Naive thymus-derived CD4-positive, alpha-beta T cell (primary cell): ENCODE measurements at places on chromosomes 11 and 22. TPM values are rescaled to one million over a fixed set of nuclear protein-coding genes. Genes with fewer than 3 reads are reported as not detected.

DNA sequence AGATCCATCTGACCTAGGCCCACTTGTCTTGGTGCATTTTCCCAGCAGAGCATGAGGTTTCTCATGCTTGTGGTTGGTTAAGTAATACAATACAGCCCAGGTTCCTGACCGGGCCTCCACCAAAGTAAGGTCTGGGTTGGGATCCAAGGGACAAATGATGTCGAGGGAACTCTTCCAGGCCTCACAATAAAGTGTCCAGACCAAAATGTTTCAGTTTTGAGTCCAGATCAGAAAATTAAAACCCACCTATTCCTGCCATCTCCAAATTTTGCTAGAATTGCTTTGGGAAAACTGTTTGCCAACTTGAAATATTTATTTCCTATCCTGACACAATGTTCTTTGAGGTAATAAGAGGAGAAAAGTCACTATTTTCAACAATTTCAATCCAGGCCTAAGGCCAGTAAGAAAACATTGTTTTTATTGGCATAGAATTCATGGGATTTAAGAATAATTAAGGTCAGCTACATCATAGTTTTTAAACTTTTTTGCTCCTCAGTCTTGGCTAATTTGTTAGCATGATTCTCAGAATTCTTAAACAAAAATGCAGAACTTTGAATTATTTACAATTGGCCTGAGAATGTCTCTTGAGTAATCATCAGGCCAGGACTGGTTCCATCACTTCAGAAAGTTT lies 51.4 kb downstream of the ME3 start:
- no peak for DNase-seq

DNA sequence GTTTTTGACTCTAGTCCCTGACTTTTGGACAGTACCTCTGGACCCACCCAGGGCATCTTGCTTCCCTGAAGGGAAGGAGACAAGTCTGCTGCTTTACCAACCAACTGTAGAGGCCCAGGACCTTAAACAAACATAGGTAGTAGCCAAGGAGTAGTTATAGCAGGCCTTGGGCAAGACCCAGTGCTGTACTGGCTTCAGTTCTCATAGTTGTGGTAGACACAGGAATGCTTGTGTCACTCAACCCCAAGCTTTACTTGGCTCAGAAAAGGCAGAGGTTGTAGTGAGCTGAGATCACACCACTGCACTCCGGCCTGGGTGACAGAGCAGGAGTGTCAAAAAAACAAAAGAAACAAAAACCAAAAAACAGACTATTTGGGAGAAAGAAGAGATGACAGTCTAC lies 21.3 kb upstream of the OR52M1 start:
- no peak for DNase-seq

DNA sequence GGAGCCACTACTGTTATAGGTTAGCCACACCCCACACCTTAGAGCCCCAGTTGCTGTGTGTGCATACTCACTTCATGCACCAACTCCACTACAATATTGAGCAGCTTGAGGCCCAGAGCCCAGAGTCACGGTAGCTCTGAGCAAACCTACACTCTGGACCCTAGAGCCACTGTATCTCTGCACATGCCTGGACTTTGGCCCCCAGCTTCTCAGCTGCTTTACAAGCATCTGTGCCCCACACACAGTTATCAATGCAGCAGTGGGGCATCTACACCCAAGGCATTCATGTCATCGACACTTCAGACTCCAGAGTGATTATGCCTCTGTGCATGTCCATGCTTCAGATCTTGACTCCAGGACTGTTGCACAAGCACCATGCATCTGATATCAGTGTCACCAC lies 2.3 kb upstream of the OR5B12 start:
- no peak for DNase-seq

The OR6A2 gene
- total RNA-seq, result not detected

- no peak for DNase-seq
Measured at GRCh38 chr22:20213833-20214708, 54.0 kb downstream of the RTN4R start.

GRCh38 chr22:29700206-29700899 lies 19.4 kb upstream of the CABP7 start:
- DNase-seq, result no peak

DNA sequence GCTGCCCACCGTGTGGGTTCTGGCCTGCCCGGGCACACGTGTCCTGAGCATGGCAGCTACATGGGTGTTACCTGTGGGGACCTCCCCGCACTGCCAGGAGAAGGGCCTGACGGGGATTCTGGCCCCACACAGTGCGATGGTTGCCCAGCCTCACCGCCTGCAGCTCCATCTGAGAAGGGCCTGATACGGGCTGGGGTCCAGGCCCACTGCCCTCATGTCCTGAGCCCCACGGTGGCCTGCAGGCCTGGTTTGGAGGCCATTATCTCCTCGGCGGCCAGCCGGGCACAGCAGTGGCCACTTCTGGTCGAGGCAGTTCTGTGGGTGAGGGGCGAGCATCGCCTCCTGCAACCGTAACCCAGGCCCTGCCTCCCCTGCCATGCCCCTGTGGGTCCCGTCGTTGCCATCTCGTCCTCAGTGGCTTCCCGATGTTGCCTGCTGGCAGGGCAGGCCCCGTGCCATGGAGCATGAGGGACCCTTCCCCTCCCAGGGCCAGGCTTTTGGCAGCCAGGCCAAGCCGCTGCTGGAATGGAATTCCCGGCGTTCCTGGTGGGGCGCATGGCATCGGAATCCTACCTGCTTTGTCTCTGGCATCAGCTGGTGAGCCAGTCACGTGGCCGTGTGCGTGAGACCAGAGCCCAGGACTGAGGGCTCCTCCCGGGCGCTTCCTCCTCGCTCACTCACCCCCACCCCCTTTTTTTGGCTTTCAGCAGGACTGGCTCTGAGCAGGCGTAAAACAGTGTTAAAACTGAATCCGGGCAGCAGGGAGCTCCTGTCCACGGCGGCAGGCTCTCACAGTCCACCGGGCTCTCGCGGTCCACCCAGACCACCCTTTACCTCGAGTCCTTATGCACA lies 71.9 kb upstream of the PPARA start:
- no peak for DNase-seq

GRCh38 chr11:113838005-113838404 lies 37.4 kb downstream of the USP28 start:
- DNase-seq, result no peak

DNA sequence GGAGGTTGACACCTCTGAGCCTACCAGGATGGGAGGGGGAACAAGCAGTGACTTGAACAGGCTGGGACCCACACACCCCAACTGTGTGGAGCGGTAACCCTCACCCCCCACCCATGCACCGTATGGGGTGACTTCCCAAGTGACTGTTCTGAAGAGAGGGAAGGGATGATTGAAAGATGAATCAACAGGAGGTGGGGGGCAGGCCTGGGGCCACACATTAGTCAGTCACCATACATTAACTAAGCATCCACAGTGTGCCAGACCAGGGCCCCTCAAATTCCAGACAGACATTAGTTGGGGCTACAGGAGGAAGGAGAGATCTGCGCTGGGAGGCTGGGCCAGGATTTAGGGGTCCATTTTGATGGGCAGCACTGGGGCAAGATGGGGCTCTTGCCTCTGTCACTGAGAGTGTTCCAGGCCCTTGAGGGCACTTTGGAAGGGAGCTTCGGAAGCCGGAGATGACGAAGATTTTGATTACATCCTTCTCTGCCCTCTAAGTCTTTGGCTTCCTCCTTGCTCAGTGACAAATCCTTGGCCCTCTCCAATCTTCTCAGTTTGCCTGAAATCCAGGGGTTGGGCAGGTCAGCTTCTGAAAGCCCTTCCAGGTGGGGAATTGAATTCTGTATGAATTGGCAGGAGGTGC lies 966 bp downstream of the SMTN start:
- DNase-seq, result no peak

DNA sequence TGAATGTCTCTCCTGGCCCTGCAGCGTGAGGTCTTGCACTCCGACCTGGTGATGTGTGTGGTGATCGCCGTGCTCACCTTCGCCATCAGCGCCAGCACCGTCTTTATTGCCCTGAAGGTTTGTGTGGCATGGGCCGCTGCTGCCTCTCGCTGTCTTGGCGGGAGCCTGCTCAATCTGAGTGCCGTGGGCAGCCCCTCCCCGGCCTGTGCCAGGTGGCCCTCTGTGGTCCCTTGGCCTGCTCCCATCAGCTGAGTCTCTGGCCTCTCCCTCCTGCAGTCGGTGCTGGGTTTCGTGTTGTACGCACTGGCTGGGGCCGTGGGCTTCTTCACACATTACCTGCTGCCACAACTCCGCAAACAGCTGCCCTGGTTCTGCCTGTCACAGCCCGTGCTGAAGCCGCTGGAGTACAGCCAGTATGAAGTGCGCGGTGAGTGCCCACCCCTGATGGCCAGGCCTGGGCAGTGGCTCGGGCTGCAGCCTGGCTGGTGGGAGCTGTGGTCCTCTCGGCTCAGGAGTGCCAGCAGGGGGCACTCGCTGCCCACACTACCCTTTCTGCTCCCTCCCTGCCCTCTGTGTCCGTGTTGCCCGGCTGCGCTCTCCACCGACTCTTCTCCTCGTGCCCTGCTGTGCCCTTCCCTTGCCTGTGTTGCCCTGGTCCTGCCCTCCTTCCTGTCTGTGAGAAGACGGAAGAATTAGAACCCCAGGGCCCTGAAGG lies 10.2 kb downstream of the PCNX3 start:
- DNase-seq, result peak; percentile 53

- DNase-seq, result no peak
Measured at GRCh38 chr11:132658004-132658403, 874.3 kb downstream of the OPCML start.

DNA sequence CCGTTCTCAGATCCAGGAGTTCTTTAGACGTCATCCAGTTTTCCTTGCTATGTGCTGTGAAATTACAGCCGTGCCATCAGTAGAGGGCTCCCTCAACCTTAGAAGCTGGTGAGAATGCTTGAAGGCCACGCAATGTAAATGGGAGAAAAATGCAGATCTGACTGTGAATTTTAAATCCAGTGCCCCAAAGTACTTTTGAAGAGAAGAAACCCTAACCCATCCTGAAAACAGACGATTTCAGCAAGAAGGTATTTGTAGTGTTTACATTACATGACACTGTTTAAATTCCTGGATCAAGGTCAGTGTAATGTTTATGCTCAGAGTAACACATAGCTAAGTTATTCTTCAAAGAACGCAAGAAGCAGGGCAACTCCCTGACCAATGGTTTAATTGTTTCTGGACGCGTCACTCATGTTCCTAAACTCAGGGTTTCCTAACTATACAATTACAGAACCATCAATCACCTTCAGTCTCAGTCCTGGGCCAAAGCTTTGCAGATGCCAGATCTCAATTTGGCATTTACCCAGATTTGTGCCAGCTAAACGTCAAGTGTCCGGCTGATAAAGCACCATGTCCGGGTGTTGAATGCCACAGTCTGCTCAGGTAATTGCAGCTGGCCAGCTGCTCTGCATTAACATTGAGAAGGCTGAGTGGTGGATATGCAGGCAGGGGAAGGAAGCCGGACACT lies 38.2 kb downstream of the ADAMTS8 start:
- no peak for DNase-seq

GRCh38 chr22:42324990-42325710 lies 54.7 kb upstream of the TCF20 start:
- DNase-seq, result no peak

The SLCO2B1 gene
- not detected for total RNA-seq

GRCh38 chr11:70594606-70595005 lies 196.3 kb downstream of the CTTN start:
- no peak for DNase-seq

DNA sequence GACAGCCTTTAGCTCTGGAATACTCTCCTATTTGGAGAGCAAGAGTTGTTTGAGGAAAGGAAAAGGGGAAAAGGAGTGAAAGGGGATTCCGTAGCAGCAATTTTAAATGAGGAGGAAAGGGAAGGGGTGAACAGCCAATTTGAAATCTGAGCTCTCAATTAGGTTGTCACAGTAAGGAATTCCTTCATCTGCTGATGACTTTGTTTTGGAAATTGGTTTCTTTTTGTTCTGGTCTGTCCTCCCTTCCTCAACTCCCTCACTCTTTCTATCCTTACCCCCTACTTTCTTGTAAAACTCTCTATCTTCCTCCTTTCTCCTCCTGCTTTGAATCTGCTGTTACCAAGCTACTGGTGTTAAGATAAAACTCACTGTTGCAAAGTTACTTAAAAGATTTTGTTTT lies 1155.6 kb downstream of the DLG2 start:
- no peak for DNase-seq

GRCh38 chr11:97963528-97964331 lies 1057.0 kb upstream of the CNTN5 start:
- no peak for DNase-seq

GRCh38 chr22:22886546-22886945 lies 1.1 kb upstream of the IGLL5 start:
- no peak for DNase-seq

- DNase-seq, result no peak
Measured at GRCh38 chr11:86800960-86801272, 574 bp downstream of the PRSS23 start.

GRCh38 chr11:66046901-66047300 lies 2.1 kb downstream of the GAL3ST3 start:
- no peak for DNase-seq

The ADAMTS15 gene
- not detected for total RNA-seq

The DERL3 gene
- total RNA-seq, result 1.6 TPM

GRCh38 chr11:8701891-8702597 lies 19.5 kb downstream of the RPL27A start:
- DNase-seq, result no peak
